ENCODE measurements at places on chromosomes 5 and 9.
A peak's percentile ranks its signal among the peaks of the same experiment; 100 is the strongest.

GRCh38 chr5:177390363-177391300 is 6.4 kb downstream of the SLC34A1 start:
- DNase-seq = peak; percentile 83

GRCh38 chr9:134365791-134366222 is 39.6 kb downstream of the RXRA start:
- DNase-seq = no peak

DNA sequence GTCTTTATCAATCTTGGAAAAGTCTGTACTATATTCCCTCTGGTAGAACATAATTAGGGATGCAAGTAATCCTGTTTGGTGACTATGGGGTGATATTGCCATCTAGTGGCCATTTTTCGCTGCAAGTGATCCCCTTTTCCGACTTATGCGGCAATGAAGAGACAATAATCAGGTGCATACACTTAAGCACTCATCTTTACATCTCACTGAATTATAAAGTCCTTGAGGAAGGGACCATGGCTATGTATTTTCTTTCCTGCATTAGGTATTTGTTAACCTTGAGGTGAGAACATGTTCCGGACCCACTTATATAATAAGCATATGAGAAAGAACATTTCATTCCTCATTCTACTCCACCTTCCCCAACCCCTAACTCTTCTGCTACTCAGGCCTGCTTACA is 19.6 kb upstream of the LIX1 start:
- DNase-seq = peak; percentile 38

DNA sequence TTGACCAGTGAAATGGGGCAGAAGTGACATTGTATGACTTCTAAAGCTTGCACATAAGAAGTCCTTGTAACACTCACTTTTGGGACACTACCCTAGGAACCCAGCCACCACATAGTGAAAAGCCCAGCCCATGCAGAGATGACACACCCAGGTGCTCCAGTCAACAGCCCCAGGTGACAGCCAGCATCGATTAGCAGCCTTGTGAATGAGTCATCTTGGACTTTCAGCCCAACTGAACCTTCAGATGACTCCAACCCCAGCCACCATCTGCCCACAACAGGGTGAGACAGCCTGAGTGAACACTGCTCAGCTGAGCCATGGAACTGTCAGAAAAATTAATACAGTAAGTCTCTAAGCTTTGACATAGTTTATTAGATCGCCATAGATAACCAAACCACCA is 458.6 kb downstream of the ZSWIM6 start:
- DNase-seq = no peak

DNA sequence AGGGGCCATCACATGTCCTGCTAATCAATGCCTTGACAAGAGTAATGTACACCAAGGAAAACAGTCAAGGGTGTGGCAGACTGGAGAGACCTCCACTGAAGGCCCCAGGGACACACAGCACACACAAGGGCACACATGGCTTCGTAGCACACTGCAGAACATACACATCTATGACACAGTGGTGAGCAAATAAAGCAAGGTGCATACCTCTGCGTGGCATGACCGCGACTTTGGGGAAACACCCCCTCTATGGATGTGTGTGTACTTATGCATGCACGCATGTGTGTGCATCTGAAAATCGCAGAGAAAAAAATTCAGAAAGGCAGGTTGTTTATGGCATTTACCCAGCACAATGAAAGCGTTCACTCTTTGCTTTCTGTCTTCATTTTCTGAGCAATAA is 20.5 kb downstream of the SEMA4D start:
- DNase-seq = no peak

DNA sequence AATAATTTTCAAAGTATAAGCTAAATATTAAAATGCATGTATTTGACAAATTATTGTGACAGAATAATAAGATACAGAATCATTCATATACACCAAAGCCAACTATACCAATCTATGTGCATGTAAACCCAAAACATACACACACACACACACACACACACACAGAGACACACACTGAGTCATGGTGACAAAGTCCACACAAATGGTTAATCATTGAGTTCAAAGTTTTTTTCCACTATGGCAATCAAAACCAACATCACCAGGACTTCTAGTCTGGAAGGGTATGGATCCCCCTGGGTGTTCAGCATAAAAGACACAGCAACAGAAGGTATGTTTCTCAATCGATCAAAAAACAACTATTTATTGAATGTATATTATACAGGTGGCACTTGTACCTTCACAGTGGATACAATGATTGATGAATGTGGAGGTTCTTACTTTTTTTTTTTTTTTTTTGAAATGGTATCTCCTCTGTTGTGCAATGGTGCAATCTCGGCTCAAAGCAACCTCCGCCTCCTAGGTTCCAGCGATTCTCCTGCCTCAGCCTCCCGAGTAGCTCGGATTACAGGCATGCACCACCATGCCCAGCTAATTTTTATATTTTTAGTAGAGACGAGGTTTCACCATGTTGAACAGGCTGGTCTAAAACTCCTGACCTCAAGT is 137.0 kb downstream of the PDE4D start:
- no peak for DNase-seq

GRCh38 chr5:9058161-9058560 is 487.7 kb downstream of the SEMA5A start:
- DNase-seq = no peak

- DNase-seq = no peak
These were observed 88.6 kb downstream of the ANKRD31 start for GRCh38 chr5:75148051-75148450.

DNA sequence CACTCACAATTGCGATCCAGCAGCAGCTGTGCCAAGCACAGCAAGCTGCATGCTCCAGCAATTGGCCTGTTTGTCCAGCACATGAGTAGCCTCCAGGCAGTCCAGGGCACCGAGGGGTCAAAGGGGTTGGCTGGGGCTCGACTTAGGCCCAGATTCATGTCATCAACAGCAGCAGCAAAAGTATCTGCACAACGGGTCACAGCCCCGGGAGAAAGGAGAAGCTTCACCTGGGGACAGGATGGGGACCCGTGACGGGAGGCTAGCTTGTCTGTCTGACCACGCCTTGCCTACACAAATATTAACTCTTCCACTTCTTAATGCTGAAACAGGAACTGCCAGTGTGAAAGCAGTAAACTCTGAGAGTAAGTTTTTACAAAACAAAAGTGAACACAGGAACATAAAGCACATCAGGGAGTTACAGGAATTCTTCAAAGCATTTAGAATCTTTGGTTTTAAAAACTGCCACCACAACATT is 191.2 kb downstream of the PIK3R1 start:
- no peak for DNase-seq

DNA sequence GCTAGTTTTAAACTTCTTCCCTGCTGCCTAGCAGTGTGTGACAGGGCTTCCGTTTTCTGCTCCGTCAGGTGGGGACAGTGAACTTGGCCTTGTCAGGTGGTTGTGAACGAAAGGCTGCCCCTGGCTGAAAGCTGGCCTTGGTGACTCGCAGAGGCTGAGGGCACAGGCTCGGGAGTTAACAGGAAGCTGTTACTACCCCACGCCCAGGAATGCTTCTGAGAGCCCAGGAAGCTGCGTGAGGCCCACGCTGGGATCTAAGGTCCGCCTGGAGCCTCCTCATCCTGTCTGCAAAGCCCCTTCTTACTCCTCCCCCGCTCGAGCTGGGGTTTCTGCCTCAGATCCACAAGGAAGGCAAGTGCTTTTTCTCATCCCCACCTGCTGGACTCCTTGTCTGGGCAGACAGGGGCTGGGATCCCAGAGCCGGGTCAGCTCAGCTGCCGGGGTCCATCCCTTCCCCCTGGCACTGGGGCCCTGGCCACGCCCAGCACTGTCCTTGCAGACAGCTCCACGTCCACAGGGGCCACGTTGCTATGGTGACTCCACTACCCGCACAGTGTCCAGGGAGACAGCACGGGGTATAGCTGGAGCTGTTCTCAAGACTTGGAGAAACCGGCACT is 124.7 kb upstream of the TBC1D2 start:
- no peak for DNase-seq

DNA sequence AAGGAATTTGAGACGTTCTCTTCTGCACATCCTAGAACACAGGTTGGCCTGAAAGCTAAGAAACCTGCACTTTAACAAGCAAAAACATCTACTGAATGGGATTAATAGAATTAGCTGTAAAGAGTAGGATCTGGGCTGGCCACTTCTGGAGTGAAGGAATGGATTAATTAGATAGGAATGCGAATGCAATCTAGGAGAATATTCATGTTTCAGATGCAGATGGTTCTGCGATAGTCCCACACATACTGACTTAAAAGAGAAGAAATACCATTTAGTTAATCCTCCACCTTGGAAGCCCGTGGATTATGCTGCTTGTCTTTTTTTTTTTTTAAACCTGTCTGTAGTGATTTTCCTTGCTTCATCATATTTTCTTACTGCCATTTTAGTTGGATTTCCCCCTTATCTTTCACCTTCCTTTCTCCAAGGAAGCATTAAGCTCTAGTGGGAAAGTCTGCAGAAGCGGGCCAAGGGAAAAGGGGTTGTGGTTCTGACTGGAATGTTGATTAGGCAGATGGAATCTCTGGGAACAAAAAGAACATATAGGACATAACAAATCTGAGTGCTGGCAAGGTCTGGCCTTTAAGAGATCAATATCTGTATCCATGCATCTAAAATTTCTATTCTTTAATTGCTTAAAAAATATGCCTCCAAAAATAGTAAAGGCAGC is 152.4 kb downstream of the ALDH1A1 start:
- DNase-seq = no peak

- DNase-seq = no peak
These were observed 6.0 kb downstream of the STRBP start for GRCh38 chr9:123262338-123262737.

- DNase-seq = peak; percentile 9
These were observed 488 bp downstream of the COL15A1 start for GRCh38 chr9:98944057-98944733.

GRCh38 chr5:59637884-59638580 is 255.5 kb downstream of the PDE4D start:
- no peak for DNase-seq

DNA sequence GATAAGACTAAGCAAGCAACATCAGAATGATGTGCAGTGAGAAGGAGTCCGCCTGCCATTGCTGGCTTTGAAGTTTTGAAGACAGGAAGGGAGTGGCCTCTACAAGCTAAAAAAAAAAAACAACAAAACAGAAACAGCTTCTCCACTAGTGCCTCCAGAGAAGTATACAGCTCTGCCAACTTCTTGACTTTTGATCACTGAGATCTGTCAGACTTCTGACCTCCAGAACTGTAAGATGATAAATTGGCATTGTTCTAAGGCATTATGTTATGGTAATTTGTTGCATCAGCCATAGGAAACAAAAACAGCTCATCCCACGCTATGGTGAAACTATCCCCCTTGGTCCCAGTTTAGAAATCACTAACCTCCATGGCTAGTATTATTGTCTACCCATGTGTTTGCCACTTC is 131.0 kb upstream of the VCAN start:
- DNase-seq = no peak

- DNase-seq = no peak
These were observed 203.8 kb downstream of the SNCAIP start for GRCh38 chr5:122515709-122516431.

DNA sequence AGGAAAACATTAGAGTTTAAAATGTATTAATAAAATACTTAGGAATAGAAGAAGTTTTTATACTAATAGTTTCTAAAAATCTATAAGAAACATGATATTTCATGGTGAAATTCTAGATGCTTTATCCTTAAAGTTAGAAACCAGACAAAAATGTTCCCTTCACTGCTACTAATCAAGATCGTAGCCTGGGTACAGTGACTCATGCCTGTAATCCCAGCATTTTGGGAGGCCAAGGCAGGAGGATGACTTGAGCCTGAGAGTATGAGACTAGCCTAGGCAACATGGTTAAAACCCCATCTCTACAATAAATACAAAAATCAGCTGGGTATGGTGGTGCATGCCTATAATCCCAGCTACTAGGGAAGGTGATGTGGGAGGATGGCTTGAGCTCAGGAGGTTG is 30.4 kb upstream of the KLF9 start:
- DNase-seq = no peak

DNA sequence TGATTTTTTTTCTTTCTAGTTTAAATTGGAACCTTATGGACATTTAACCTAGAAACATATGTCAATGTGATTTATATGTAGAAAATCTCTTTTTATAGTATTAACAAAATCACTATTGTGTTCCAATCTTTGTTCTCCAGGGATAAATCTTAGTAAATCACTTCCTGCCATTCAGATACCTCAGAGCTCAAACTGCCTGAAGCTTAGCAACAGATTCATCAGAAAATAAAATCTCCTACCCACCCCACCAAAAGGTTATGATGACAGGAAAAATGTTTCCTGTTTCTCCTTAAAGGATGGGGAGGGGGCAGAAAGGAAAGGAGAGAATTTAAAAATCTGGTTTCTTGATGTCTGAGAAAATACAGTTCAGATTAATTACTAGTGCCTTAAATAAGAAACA is 105.0 kb upstream of the TUT7 start:
- no peak for DNase-seq

GRCh38 chr9:82894548-82894947 is 168.4 kb downstream of the RASEF start:
- no peak for DNase-seq

GRCh38 chr5:50768634-50769033 is 102.2 kb downstream of the PARP8 start:
- DNase-seq = no peak

DNA sequence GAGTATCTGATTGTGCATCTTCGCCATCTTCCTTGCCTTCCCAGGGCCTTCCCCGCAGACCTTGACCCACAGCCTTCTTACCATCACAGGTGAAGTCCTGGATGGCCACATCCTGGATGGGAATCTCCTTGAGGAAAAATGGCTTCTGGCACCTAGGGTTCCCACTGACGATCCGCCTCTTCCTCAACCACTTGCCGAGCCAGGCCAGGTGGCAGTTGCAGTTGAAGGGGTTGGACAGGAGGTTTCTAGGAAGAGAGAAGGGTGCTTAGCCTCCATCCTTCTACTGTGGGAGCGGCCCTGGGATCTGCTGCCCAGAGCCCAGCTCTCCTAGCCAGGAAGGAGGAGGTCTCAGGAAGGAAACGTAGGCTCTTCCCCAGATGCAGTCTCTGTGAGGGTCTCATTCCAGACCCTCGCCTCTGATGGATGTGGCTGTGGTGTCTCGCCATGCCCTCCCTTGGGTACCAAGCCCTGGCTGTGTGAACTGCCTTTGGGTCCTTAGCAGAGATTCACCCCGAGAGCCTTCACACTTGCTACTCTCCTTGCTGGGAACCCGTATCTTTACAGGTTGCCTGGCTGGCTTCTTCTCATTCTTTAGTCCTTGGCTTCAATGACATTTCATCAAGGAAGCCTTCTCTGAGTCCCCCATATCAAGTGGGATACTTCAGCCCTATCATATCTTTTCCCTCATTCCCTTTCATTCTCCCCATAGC is 170.4 kb upstream of the PANK3 start:
- DNase-seq = no peak

Data from stimulated activated CD4-positive, alpha-beta T cell treated with anti-CD3 and anti-CD28 coated beads, Interleukin-4, amount 100 ng/mL, for 48 hours (primary cell).